CD4-positive, alpha-beta T cell treated with Interleukin-4 for 1 hour (primary cell): ENCODE measurements at places on chromosomes 12 and 14.

DNA sequence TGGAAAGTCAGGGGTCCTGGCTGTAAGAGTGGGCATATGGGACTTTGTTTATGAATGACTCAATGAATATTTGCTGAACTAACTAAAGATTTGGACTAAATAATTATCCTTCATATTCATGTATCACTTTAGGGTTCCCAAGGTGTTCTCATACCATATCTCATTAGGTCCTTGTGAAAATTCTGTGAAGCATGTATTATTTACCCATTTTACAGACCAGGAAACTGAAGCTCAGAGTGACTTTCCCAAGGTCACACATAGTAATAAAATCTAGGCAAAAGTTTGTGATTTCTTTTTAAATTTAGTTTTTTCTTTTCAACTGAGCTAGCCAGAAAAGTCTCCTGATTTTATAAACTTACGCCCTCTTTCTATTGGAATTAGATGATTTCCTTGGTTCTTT lies 9.4 kb downstream of the PDE1B start:
- no peak for DNase-seq

- no peak for DNase-seq
Measured at GRCh38 chr14:93011141-93011529, 88.2 kb downstream of the CHGA start.

- DNase-seq = no peak
Measured at GRCh38 chr12:67223225-67223624, 45.9 kb upstream of the CAND1 start.

DNA sequence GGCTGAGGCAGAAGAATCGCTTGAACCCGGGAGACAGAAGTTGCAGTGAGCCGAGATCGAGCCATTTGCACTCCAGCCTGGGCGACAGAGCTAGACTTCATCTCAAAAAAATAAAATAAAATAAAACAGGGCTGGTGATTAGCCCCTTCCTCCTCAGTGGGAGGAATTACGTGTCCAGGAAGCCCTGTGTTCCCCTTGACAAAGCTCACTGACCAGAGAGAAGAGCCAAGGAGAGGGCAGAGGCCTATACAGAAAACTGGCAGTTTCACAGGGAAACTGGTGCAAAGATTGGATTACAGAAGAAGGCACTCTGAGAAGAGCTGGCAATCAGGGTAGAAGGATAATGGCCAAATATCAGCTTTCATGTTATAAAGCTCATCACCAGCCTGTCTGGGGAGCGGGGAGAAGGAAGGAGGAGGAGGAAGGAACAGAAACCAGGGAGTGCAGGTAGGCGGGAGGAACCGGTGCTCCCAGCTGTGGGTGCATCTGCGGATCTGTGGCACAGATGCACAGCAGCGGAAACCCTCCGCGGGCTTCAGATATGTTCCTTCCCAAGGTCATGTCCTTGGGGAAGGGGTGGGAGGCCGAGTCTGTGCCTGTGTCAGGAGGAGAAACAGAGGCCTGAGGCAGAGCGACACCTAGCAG lies 6.7 kb downstream of the RAB15 start:
- DNase-seq = no peak

DNA sequence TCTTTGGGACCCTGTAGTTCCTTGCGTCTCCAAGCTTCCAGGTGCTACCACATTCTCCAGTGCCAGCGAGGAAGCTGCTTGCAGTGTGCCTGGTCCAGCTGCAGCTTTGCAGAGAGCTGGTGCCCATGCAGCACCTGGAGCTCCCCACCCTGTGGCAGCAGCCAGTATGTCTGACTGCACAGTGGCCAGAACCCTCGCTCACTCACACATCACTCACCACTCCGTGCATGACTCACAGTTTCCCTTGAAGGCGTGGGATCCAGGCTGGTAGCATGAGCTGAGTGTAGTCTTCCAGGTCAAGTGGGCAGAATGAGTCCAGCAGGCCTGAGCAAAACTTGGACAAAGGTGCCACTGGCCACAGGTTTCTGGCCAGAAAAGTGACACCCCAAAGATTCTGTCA lies 33.6 kb downstream of the SDR9C7 start:
- DNase-seq = no peak

DNA sequence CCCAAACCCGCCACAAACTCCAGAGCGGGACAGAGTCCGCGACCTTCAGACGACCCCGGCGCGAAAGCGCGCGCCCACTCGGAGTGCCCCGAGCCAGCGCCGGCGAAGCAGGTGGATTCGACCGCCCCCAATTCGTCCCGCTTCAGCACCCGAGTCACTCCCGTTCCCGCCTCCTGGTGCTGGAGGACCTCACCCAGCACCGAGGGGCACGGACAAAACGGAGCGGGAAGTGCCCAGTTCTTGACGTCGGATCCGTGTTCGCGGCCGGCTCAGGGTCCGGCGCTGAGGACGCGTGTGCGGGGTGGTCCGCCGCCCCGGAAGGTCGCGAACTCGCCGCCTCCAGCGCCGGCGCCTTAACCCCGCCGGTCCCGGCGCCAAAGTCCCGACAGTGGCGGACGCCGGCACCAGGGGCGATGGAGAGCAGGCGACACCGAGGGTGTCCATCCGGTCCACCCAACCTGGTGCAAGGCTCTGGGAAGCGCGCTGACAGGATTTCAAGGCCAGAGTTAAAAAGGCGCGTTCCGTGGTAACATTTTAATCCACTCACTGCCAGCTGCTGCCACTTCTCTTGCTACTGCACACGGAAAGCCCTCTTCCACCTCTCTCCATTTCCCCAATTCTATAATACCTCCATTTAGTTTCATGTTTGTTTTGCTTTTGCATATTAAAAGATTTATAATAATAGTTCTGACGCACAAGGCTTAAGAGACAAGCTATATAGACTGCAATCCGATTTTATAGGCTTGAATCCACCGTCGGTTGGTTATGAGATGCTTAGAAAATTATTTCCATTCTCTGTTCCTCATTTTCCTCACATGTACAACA lies 240.0 kb upstream of the CPNE8 start:
- DNase-seq = no peak

GRCh38 chr12:3204143-3204542 lies 127.0 kb downstream of the TSPAN9 start:
- no peak for DNase-seq

GRCh38 chr12:24467226-24467625 lies 481.7 kb downstream of the BCAT1 start:
- no peak for DNase-seq

DNA sequence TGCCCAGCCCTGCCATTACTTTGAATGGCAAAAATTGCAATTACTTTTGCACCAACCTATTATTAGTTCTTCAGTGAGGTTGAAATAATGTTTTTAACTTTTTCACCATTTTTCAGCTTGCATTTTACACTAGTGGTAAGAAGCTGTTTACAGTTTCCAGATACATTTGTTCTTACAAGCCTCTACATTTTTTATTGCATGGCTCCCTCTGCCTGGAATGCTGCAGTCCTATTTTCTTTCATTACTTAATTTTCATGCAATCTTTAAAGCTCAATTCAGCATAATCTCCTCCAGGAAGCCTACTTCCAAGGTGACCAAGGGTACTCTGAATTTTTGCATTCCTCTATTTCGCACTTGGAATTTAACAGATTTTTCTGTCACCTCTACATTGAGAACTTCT lies 33.4 kb downstream of the CCER1 start:
- DNase-seq = no peak

DNA sequence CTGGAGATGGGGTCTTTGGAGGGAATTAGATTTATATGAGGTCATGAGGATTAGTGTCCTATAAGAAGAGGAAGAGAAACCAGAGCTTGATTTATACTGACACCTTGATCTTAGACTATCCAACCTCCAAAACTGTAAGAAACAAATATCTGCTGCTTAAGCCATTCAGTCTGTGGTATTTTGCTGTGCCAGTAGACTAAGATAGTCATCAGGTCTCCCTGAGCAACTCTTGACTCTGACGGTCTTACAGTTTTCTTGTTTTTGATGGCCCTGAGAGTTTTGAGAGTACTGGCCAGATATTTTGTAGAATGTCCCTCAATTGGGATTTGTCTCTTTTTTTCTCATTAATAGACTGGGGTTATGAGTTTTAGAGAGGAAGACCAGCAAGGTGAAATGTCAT lies 51.7 kb downstream of the TSHR start:
- no peak for DNase-seq

DNA sequence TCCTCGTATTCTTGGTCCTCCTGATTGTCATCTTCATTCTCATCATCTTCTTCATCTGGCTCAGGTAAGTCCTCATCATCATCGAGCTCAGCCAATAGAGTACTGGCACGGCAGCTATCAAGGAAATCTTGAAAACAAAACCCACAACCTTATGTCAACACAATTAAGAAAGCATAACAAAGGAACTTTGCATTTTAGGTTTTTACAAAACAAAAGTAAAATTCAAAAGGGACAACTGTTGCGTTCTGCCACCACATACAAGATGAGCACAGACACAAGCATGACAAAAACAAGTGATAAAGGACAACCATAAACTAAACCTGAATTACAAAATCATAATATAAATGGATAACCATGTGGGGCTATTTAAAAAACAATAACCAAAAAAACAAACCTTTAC lies 84.7 kb downstream of the HECTD1 start:
- DNase-seq = no peak

DNA sequence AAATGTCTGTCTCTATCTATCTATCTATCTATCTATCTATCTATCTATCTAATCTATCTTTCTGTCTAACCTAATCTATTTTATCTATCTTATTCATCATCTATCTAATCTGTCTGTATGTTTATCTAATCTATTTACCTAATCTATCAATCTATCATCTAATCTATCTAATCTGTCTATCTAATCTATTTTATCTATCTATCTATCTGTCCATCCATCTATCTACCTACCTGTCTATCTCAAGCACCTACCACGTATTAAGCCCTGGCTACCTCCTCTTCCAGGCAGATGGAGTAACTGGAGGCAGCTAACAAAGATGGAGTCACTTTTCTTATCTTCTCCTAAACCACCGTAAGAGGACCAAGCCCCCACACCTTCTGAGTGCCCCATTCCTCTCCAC lies 5.8 kb downstream of the CD4 start:
- no peak for DNase-seq

DNA sequence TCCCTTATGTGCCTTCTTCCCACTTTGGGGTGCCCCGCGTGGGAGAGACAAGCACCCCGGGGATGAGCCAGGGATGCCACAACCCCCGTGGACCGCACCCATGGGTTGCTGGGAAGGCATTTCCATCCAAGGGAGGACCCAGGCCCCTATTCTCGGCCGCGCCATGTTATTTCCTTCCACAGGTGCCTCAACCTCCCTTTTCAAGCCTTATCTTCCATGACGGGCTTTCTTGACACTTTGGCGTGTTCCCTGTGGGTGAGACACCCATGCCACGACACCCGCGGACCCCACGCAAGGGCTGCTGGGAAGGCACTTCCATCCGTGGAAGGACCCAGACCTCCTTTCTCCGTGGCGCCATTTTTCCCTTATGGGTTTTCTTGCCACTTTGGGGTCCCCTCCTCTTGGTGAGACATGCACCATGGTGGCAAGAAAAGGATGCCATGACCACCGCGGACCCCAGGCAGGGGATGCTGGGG lies 269.2 kb downstream of the ALG10 start:
- no peak for DNase-seq

DNA sequence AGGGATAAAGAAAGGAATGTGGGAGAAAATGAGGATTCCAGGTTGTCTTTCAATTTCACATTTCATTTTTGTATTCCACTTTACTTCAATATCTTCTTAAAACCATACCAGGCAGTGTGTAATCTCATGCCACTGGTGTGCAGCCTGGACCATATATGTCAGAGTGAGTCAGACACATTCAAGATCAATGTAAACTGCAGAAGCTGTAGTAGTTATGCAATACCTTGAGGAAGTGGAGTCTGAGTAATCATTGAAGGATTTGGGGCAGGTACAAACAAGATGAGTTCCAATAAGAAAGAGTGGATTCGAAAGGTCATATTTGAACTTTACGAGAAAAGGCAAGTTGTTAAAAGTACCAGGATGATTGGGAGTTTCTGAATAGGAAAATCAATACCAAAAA lies 14.1 kb downstream of the PLCZ1 start:
- DNase-seq = no peak

GRCh38 chr14:74945852-74946658 lies 9.3 kb downstream of the PGF start:
- DNase-seq = peak; percentile 74

DNA sequence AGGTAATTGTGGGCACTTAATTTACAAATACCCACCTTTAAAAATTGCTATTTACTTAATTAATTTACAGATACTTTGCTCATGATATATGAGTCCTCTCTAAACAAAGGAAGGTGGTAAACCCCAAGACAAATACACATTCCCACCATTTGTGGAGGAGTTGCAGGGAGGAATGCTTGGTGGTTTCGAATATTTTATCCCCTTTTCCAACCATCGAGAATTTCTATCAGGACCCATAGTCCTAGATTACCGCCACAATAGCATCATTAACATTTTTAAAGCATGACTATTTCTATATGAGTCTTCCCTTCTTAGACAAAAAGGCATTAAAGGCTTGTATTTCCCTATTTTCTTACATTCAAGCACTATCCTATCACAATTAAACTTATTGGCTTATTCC lies 34.2 kb upstream of the PLEKHA5 start:
- DNase-seq = no peak

DNA sequence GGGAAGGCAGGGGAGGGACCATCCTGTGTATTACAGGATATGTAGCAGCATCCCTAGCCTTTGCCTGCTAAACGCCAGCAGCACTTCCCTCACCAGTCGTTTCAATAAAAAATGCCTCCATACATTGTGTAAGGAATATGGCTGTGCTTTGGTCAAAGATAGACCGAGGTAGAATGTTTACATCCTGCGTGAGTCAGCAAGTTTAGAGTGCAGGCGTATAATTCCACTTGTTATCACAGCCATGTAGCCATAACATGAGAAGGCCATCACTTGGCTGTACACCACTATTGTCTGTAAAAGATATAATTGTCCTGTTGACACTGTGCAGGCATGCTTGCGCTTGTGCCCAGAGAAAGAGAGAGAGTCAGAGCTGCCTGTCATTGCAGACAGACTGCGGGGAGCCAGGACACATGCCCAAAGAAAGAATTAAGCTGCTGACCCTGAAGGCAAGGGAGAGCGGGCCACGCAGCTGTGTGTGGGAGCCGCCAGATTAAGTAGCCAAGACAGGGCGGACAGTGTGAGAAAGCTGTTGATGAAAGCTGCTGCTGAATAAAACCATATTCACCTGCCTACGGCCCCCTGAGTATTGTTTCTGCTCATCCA lies 68.4 kb downstream of the CRACR2A start:
- no peak for DNase-seq

GRCh38 chr12:21353487-21353886 lies 18.8 kb upstream of the SLCO1A2 start:
- no peak for DNase-seq

GRCh38 chr12:8680533-8680932 lies 17.3 kb upstream of the RIMKLB start:
- no peak for DNase-seq

DNA sequence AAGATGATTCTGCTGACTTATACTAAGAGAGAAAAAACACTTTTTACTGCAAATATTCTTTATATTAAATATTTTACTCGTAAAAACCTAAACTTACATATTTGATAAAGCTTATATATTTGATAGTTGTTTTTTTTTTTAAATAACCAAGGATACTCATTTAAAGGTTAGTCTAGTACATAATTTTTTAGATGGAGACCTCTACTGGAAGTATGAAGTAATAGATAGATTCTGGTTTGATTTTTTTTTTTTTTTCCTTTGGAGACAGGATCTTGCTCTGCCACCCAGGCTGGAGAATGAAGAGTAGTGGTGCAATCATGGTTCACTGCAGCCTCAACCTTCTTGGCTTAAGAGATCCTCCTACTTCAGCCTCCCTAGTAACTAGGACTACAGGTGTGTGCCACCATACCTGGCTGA lies 16.4 kb downstream of the ARID2 start:
- peak; percentile 54 for DNase-seq
